Naive thymus-derived CD4-positive, alpha-beta T cell (primary cell): ENCODE measurements at places on chromosomes 11 and 22. TPM values are rescaled to one million over a fixed set of nuclear protein-coding genes. Genes with fewer than 3 reads are reported as not detected.

DNA sequence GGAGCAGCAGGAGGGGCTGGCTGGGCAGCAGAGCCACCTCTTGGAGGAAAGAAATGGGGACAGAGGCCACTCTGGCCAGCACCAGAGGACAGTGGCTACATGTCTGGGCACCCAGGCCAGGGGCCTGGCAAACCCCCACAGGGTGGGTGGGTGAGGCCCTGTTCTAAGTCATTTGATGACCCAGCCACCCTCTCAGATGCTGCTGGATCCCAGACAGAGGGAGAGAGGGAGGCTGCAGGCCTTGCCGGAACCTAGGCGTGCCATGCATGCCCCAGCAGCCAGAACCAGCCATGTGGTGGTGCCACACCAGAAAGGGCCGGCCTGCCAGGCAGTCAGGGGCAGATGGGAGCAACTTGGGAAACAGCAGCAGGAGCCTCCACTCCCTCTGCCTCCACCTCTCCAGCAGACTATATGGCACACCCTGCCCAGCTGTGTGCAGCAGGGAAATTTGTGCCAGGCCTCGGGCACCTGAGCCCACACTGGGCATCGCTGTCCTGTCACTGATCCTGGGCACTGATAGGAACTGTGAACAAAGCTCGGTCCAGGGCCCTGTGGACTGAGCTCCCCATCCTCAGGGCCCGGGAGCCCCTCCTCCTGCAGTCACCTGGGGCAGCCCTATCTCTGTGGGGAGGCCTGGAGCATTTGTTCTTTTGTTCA is 45.2 kb downstream of the RTN4R start:
- no peak for DNase-seq

- no peak for DNase-seq
Measured at GRCh38 chr11:45702511-45702910, 37.1 kb upstream of the CHST1 start.

GRCh38 chr11:62575156-62575555 is 1.5 kb upstream of the EEF1G start:
- no peak for DNase-seq

- DNase-seq: no peak
Measured at GRCh38 chr22:47837703-47838102, 1075.3 kb downstream of the TBC1D22A start.

IGLL5 gene
- polyA plus RNA-seq: 0.53 TPM

POU2AF1 gene
- polyA plus RNA-seq: 0.45 TPM
